ENCODE measurements at places on chromosomes 5 and 9.

DNA sequence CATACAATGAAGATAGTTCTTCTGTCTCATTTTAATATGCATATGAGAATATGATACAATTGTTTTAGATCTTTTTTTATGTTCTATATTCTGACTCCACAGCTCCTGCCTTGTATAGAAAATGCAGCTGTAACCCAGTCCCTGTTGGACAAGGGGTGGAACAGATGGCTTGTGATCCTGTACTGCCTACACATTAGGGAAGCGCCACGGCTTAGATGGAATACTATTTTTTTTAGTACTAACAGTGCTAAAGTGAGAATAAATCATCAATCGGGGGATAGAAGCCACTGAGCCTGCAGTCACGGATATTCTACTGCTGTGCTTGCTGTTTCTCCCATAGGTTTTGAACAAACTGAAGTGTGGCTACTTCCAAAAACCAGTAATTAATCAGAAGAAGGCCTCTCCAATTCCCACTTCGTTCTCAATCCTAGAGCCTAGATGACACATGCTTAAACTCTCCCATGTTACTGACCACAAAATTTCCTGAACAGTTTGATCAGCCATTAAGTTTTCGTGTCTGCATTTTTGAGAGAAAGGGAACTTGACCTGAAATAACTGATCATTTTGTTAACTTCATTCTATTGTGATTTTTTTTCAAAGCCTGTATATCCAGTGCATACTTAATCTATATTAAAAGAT lies 150.3 kb downstream of the CDH18 start:
- DNase-seq, result no peak

DNA sequence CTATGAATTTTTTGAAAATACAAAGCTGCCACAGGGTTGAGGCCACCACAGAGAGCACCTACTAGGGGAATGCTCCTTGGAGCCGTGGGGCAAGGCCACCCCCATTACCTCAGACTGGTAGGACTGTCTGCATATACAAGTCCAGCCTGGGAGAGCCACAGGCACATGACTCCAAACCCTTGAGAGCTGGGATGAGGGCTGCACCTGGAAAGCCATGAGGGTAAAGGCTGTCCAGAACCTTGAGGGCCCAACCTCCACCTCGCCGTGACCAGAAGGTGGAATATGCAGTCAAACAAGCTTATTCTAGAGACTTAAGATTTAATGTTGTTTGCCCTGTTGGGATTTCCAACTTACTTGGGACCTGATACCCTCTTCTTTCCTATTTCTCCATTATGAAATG lies 69.5 kb upstream of the TSLP start:
- DNase-seq, result no peak

- DNase-seq, result no peak
These were observed 28.2 kb downstream of the CATSPER3 start for GRCh38 chr5:134995850-134996402.

DNA sequence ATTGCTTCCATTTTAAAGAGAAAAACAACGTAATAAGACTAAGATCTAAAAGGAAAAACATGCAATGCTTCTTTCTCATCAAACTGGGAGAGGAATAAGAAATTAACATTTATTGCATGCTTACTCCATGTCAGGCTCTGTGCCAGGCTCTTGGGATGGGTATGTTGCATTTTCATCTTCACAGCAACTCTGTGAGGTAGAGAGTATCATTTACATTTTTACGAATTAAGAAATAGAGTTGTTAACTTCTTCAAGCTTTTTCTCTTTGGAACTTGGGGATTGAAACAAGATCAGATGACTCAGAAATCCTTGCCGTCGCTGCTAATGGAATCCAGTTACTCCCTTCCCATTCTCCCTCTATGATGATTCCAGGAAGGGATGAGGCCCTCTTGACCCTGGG lies 39.5 kb downstream of the PDE8B start:
- DNase-seq, result no peak

- DNase-seq, result no peak
These were observed 8.9 kb downstream of the RECK start for GRCh38 chr9:36045610-36046009.
